ENCODE measurements at places on chromosomes 1 and 21. TPM values are rescaled to one million over a fixed set of nuclear protein-coding genes. Genes with fewer than 3 reads are reported as not detected.

Gene ZMYM1
- 7.2 TPM for total RNA-seq

DNA sequence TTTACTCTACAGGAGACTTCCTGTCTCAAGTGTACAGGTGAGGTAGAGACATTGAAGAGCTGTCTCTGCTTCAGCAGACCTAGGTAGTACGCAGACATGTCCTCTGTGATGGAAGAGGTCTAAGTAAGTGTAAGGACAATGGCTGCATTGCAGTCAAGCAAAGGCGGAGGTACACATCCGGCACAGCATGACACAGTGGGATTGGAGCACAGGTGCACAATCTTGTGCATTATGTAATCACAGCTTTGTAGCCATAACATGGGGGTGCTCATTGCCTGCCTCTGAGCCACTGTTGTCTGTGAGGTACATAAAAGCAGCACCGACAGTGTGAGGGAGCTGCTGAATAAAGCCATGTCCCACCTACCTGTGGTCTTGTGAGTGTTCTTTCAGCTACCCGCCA is 66.4 kb upstream of the CCDC190 start:
- no peak for DNase-seq

DNA sequence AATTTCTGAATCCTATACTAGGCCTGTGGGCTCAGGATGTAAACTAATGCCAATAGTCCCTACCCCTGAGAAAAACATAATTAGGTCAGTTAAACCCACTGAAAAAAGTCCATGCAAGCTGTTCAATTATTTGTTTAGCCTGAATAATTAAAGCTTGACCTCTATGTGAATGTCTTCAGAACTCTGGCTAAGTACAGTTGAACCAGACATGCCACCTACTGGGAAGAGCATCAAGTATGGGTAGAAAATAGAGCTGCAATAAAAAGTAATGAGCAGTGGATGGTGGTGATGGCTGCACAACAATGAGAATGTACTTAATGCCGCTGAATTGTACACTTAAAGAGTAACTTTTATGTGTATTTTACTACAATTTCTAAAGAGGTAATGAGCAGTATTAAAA is 23.6 kb upstream of the SLC19A2 start:
- DNase-seq, result no peak

DNA sequence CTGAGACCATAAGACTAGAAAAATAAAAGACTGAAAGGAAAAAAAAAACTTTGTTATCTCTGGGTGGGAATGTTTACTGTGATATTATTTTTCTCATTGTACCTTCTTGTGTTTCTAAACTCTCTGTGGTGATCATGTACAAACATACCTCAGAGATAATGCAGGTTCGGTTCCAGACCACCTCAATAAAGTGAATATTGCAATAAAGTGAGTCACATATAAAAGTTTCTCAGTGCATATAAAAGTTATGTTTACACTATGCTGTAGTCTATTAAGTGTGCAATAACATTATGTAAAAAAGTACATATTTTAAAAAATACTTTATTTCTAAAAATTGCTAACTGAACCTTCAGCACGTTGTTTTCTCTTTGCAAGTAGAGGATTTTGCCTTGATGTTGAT is 137.5 kb downstream of the CENPF start:
- no peak for DNase-seq

Gene HPCA
- total RNA-seq, result not detected

DNA sequence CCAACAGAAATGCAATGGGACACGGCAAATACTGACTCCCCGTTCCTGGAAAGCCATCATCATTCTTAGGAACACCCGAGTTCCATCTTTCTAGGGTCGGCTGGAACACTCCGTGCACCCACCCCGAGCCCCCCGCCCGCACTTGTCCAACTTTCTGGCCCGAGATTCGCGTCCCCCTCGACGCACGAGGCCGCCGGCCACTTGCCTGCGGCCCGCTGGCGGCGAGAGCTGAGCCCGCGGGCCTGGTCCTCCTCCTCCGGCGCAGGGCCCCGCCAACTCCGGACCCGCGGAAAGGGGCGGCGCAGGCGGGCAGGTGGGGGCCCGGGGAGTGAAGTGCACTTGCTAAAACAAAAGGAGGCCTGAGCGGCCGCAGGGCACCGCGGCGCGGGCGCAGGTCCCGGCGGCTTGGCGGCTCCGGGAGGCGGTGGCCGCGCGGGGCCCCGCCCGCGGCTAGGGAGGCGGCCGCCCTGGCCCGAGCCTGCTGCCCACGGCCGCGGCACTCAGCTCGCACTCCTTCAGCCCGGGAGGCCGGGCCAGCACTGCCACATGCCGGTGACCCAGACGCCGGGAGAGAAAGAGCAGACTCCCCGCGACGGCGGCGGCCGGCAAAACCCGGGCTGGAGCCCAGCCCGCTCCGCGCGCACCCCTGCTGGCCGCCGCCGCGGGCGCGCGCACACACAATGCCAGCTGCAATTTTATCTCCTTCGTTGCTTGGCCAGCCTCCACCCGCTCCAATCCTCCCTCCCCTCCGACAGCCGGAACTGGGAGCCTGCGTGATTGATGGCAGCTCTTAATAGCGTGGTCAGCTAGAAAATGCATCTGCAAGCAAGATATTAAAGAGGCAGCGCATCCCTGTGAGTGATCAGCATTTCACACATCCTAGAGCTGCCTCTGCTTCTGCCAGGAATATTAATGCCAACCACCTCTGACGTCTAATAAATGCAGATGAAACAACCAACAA is 114.3 kb downstream of the RERE start:
- peak; percentile 89 for DNase-seq

DNA sequence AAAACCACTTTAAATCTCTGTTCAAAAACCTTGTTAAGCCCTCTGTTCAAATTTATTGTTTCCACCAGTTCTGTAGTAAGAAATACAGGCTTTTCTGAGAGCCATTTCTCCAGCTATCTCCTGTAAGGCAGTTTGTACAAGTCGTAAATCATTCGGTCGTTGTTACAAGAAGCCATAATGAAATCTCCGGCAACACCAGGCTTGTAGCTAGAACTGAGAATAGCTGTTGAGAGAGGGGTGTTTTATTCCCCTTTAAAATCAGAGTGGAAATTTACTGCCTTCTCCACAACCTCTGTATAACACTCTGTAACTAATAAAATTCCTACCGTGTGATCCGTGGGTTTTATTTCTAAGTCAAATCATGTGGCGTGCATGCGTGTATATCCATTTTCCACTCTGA is 335.8 kb upstream of the KAZN start:
- DNase-seq, result no peak

- DNase-seq, result no peak
Observed at GRCh38 chr1:213884402-213884801, 103.4 kb upstream of the PROX1 start.

Gene DIP2A
- total RNA-seq, result 34.4 TPM

Gene SPRR2E
- total RNA-seq, result not detected

DNA sequence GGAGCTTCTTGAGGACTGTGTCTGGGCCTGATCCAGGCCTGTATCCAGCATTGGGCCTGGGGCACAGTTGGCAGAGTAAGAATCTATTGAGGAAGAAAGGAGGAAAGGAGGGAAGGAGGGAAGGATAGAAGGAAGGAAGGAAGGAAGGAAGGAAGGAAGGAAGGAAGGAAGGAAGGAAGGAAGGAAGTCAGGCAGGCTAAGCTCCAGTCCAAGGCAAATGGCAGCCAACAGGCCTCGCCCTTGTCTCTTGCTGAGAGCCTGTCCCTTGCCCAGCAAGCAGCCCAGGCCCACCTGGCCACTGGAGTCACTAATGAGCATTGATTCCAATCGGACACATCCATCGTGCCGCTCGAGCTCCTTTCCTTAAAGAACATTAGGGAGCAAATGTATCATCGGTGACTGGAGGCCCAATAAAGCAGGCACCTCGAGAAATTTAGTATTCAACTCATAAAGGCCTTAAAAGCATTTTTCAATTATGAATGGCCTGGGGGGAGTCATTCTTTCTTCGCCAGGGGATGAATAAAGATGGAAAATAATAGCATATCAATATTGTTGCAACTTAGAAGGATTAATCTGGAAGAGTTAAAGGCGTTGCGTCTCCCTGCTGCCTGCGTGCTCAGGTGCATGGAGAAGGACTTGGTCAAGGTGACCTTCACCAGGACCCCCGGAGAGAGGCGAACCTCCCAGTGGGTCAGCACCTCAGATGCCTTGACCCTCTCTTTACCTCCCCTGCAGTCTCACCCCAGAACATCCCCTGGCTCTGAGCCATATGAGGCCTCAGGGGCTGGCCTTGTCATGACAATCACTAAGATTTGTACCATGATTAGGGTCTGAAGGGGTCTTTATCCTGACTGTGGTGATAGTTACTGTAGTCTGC is 144.5 kb upstream of the RUNX3 start:
- no peak for DNase-seq

DNA sequence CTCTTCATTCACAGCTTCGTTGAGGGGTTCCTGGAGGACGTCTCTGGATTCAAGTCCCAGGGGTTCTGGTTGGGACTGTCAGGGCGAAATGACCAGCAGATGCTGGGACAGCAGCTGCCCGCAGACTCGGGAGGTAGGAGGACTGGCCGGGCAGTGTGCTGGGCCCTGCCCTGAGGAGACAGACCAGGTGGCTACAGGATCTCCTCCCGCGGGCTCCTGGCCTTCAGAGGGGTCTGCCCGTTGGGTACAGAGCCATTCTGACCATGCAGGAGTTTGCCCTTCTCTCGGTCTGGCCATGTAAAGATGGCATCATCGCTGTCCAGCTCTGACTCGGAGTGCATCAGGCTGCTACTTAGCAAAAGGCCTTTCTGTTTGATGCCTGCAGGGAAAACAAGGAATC is 122.5 kb downstream of the KIAA0319L start:
- no peak for DNase-seq

Gene CFAP107
- total RNA-seq, result not detected

Gene PCBP3
- 1.2 TPM for total RNA-seq

Gene TACSTD2
- total RNA-seq, result 0.36 TPM

DNA sequence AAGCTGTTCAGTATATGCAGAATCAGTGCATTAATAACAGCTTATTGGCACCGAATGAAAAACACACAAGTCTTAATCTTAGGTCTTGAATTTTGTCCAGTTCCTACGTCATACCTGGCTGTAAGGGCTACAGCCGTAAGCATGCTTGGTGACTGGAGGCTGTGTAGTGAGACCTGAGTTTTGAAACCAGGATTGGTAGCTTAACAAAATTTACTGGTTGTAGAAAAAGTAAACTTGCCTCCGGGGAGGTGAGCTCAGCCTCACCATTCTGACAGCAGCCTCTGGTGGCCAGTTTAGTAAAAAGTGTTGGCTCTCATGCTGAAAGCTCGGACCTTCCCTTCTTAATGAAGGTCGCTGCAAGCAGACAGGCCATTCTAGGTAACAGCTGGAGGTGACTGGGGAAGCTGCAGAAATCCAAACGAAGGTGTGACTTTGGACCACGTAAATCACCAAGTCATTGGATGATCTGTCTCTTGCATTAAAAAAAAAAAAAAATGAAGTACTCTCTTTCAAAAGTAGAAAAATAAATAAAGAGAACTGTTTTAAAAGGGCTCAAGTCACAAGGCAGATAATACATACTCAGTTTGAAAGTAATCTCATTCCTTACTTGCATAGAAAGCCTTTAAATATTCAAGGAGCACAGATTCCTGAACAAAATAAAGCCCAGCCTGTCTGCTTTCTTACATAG is 48.9 kb downstream of the HLCS start:
- peak; percentile 72 for DNase-seq

- DNase-seq, result no peak
Observed at GRCh38 chr21:42222821-42223390, 4.0 kb downstream of the ABCG1 start.

- peak; percentile 3 for DNase-seq
Observed at GRCh38 chr1:167486090-167486824, 32.1 kb downstream of the CD247 start.

DNA sequence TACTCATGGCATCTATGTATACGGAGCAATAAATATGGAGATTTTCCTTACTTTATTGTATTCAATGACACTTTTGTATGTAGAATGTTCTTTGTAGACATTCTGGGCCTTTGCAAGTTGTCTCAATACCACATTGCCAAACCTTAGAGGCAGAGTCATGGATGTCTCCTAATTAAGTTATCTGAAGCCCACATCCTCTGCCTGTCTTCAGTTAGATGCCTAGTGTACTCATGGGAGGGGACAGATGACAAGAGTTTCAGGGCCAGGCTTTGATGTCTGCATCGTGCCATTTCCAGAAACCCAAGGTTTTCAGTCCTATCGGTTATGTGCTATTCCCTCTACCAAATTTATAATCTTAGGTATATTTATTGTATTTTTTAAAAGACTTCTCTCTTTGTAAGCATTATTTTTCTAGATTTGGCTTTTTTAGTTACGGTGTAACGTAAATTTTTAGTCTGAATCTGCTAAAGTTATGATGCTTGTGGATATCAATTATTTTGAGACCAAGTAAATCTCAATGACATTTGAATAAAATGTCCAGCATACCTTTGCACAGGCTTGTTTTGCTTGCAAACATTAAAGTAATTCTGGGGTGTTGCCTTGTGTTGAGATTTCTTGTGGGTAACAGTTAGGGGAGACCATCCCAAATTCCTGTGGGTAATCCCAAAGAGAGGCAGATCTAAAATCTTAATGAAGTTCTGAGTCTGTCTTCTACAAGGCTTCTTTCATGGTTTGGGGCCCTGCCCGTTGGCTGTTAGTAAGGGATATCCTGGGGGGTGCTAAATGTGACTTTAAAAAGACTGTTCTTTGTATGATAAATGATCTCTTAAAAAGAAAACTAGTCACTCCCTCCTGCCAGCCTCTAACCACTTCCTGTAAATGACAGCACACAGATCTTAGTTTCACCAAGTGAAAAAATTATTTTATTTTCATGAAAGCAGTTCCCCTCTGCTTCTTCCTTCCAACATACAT is 8.0 kb upstream of the MACF1 start:
- peak; percentile 72 for DNase-seq

- peak; percentile 35 for DNase-seq
Observed at GRCh38 chr21:16536140-16536539, 806.4 kb downstream of the USP25 start.

DNA sequence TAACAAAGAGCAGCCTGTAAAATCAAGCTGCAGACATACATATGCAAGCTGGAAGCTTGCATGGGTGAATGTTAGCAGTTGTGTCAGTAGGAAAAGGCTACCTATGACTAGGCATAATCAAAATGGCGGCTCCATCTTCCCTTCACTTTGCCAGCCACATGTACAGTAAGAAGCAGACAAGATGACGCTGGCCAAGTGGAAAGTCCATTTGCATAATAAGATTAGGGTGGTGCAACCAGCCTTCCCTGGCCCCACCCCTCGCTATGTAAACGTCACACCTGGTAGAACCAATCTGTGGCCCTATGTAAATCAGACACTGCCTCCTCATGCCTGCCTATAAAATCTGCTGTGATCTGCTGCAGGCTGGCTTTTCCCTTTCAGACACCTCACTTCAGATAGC is 171.9 kb upstream of the USP25 start:
- DNase-seq, result no peak

Gene LYPD8
- total RNA-seq, result not detected

- no peak for DNase-seq
Observed at GRCh38 chr1:46575300-46575699, 23.9 kb upstream of the KNCN start.

Gene DSCAM
- not detected for total RNA-seq

Gene AKR7A3
- total RNA-seq, result 0.36 TPM

Gene LAMB3
- 5.9 TPM for total RNA-seq

GRCh38 chr1:16903054-16903453 is 7.3 kb downstream of the RNU1-2 start:
- DNase-seq, result peak; percentile 84

Measured in fibroblast of the aortic adventitia (primary cell).